ENCODE measurements at places on chromosomes 13 and 19.

GRCh38 chr13:84399320-84400085 is 517.2 kb upstream of the SLITRK1 start:
- no peak for DNase-seq

GRCh38 chr13:106690779-106691178 is 122.8 kb upstream of the ARGLU1 start:
- DNase-seq = no peak

- DNase-seq = no peak
Measured at GRCh38 chr19:19751846-19752245, 18.9 kb upstream of the ZNF14 start.

- no peak for DNase-seq
Measured at GRCh38 chr19:18002347-18002850, 5.6 kb upstream of the ARRDC2 start.

- DNase-seq = no peak
Measured at GRCh38 chr19:49348305-49349189, 13.3 kb downstream of the CD37 start.

DNA sequence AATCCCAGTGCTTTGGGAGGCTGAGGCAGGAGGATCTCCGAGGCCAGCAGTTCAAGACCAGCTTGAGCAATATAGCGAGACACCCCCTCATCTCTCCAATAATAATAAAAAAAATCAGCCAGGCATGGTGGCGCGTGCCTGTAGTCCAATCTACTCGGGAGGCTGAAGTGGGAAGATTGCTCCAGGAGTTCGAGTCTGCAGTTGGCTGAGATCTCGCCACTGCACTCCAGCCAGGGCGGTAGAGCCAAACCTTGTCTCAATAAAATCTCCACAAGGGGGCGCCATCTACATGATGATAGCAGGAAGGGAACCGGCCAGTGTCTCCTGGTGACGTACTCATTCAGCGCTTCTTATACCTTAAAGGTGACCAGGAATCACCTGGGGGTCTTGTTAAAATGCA is 13.6 kb upstream of the C5AR1 start:
- peak; percentile 96 for DNase-seq

DNA sequence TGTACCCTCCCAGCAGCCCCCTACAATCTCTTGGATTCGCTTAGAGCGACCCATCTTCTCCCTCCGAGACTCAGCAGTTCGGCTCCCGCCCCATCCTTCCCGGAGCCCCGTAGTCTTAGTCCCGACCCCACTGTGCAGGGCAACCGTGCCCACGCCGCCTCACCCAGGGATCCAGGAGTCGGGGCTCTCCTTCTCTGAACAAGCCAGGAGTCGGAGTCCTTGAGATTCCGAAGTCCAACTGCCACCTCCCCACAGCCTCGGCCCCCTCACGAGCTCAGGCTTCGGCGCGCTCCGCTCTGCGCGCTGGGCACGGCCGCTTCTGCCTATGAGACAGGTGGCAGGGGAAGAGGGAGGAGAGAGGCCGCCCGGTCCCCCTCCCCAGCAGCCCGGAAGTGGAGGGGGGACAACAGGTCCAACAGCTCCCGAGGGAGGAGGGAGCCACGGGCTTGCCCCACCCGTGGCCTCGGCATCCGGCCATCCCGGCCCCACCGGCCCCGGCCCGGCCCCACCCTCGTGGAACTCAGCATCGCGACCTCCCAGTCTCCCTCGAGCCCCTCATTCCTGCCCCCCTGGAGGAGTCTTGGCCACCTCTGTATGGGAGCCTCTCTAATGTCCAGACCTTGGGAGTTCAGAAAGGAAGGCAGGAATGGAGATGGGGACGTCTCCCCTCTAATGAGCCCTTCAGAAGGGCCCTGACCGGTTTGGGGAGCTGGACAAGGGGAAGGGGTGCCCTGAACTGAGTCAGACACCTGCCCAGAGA is at the start of gene PHLDB3:
Gene PHLDB3 (minus strand): TSS at position 321 of the 760 bp plus-strand sequence. CDS start 628 bp downstream, outside the sequence.
- peak; percentile 56 for DNase-seq

GRCh38 chr13:95292622-95293021 is 8.6 kb downstream of the ABCC4 start:
- DNase-seq = no peak

DNA sequence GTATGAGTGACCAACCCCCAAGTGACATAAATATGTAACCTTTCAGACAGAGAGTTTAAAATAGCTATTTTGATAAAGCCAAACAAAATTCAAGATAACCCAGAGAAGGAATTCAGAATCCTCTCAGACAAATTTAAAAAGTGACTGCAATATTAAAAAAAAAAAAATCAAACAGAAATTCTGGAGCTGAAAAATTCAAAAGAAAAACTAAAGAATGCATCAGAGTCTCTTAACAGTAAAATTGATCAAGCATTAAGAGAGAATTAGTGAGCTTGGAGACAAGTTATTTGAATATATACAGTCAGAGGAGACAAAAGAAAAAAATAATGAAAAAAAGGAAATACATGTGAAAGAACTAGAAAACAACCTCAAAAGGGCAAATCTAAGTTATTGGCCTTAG is 53.1 kb upstream of the ATXN8OS start:
- DNase-seq = no peak

GRCh38 chr19:41939861-41940730 is 11.8 kb upstream of the ERFL start:
- peak; percentile 61 for DNase-seq

DNA sequence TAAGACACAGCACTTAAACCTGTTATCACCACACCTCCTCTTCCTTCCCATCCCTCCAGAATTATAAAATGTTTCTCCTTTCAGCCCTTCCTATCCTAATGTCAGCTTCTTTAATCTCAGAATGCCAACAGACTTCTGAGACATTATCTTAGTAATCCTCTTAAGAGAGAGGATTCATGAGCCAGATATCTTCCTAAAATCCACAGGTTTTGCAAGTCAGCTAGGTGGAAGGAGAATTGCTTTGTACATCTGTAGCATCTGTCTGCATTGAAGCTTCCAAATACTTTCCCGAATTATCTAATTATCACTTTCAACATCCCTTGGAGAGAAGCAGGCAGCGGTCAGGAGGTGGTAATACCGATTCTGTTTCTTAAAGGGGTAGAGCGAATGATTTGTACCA is 179.1 kb downstream of the DCT start:
- no peak for DNase-seq

GRCh38 chr19:35294859-35295791 is 3.2 kb downstream of the MAG start:
- no peak for DNase-seq

DNA sequence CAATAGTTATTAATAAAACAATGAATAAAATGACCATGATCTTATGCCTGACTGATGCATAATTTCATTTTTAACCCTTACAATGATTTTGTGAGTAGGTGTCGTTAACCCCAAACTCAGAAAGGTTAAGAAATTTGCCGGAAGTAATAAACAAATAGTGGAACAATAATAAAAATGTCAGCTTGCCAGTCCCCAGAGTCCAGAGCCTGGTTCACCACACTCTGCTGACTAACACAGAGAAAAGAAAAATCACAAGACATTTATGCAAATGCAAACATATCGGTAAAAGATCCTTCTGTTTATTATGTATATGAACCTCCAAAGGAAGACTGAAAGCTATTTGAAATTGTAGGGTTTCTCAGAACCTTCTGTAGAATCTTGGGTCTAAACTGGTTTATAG is 563.7 kb downstream of the EFNB2 start:
- no peak for DNase-seq

- no peak for DNase-seq
Measured at GRCh38 chr19:34990578-34991192, 9.4 kb upstream of the GRAMD1A start.

GRCh38 chr19:46069806-46070341 is 29.1 kb upstream of the IGFL4 start:
- peak; percentile 85 for DNase-seq

DNA sequence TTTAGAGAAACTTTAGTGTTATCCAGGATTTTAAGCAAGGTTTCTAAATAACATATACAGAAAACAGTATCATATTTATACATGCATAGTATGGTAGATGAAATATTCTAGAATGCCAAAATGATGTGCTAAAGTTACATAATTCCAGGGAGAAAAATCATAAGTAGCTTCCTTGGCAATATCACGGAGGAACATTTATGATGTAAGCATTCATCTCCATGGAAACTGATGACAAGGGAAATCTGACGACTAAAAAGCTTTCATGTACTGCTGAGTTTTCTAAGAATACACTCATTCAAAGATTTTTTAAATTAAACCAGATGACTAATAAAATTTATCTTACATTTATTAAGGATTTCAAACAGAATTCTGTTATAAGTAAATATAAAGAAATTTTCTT is 4.7 kb downstream of the TEX30 start:
- no peak for DNase-seq

GRCh38 chr13:27789153-27789494 is 3.2 kb upstream of the GSX1 start:
- DNase-seq = no peak

DNA sequence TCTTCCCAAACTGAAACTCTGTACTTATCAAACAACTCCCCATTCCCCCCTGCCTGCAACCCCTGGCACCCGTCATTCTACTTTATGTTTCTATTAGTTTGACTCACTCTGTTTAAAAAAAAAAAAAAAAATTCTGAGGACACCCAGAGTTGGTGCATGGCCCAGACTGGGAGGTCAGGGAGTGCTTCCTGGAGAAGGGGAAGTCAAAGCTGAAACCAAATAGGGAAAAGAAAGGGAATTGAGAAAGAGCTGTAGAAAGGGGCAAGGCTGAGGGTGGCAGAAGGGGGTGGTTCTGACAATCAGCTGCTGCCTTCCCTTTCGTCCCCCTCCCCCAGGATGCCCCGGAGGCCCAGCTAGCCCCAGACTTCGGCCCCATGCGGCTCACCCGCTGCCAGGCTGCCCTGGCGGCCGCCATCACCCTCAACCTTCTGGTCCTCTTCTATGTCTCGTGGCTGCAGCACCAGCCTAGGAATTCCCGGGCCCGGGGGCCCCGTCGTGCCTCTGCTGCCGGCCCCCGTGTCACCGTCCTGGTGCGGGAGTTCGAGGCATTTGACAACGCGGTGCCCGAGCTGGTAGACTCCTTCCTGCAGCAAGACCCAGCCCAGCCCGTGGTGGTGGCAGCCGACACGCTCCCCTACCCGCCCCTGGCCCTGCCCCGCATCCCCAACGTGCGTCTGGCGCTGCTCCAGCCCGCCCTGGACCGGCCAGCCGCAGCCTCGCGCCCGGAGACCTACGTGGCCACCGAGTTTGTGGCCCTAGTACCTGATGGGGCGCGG is 9.0 kb upstream of the STRN4 start:
- DNase-seq = peak; percentile 56

- peak; percentile 10 for DNase-seq
Measured at GRCh38 chr19:52191951-52192350, 2.1 kb downstream of the PPP2R1A start.

- DNase-seq = no peak
Measured at GRCh38 chr13:21446656-21447055, 12.4 kb downstream of the ZDHHC20 start.

DNA sequence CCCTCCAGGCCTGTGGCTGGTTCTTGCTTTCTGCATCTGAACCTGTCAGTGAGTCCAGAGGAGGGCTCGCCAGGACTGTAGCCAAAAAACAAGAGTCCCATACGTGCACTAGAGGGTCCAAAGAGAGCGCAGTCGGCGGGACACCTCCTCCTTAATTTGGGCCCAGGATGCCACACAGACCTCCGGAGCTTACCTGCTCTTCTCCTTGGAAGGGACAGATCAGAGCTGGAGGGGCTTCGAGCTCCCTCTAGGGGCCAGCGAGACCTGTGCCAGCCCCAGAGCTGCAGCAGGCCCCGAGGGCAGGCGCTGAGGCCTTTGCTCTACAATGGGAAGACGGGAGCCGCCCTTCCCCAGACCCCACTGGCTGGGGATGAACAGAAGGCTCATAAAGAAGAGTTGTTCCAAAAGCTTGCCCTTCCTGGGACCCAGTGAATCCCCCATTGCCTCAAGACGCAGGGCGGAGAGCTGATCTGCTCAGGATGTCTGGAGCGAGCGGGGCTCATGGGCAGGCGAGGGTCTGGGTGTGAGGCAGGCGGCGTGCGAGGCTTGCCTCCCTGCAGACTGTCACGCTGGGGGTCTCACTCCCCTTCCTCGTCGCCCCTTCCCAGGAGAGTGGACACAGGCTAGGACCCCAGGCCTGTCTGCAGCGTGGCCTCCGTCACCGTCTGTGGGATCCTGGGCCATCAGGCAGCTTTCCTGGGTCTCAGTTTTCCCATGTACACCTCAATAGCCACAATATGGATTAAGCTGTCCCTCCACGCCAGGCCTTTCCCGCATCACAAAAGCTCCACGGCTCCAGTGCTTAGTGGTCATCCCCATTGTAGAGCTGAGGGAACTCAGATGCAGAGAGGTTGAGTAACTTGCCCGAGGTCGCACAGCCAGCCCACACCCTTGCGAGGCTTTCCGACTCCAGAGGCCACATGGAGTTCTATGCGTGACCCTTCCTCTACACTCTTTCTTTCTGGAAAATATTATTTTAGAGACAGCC is 46.9 kb upstream of the VSTM2B start:
- DNase-seq = no peak

DNA sequence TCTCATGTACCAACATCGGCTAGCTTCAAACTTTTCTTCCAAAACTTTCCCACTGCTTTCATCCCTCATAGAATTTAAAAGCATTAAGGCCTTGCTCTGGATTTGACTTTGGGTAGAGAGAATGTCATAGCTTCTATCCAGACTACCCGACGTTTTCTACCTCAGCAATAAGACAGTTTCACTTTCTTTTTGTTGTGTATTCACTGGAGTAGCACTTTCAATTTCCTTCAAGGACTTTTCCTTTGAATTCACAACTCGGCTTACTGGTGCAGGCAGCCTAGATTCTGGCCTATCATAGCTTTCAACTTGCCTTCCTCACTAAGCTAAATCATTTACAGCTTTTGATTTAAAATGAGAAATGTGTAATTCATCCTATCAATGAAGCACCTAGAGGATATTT is 420.4 kb upstream of the GPC6 start:
- peak; percentile 53 for DNase-seq

DNA sequence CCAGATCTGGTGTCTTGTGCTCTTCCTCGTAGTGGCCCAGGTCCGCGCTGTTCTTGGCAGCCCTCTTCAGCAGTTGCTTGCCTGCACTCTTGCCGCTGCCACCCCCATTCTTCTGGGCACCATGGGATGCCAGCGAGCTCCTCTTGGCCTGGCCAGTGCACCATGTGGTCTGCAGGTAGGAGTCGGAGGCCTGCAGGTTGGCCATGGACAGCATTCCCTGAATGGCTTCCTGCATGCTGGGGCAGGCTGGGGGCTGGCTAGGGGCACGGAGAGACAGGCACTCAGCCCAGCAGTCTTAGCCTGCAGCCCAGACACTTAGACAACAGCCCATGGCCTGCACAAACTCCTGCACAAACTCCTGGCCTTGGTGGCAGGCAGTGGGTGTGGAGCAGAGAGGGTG is 234.9 kb downstream of the TUBA3C start:
- DNase-seq = no peak

- DNase-seq = no peak
Measured at GRCh38 chr13:51244637-51245405, 22.6 kb downstream of the FAM124A start.

DNA sequence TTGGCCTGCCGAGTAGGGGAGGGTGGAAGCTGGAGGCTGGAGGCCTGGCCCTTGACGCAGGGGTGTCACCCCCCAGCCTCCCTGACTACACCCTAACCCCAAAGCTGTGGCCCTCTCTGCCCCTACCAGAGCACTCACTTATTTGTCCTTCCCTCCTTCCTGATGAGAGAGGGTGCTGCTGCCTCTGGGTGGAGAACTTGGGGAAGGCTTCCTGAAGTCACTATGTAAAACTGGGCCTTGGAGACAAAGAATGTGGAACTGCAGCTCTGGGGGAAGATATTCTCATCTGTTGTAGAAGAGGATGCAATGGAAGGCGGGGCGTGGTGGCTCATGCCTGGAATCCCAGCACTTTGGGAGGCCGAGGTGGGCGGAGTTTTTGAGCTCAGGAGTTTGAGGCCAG is 485.2 kb downstream of the ZNF536 start:
- no peak for DNase-seq
